ENCODE measurements at places on chromosomes 1 and 21.

- DNase-seq, result no peak
Measured at GRCh38 chr1:117060441-117061317, 553 bp downstream of the TTF2 start.

DNA sequence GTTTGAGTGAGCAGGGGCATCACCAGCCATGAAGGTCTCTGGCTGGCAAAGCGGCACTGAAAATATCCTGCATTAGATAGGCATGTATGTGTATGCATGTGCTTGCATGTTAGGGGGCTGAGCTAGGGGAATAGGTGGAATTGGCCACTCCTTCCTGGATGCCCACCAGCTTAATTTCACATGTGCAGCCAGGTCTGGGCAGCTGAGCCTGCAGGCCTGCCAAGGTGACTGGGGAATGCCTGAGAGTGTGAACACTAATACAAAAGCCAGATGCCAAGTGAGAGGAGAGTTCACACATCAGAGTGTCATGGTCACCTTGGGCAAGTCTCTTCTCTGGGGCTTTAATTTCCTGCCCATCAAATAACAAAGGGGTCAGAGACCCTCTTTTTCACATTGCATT, 155.9 kb downstream of the HIVEP3 start:
- DNase-seq, result no peak

GRCh38 chr1:41619511-41620364, 135.3 kb upstream of the EDN2 start:
- DNase-seq, result no peak

- DNase-seq, result no peak
Measured at GRCh38 chr1:108049178-108049819, 84.3 kb upstream of the VAV3 start.

DNA sequence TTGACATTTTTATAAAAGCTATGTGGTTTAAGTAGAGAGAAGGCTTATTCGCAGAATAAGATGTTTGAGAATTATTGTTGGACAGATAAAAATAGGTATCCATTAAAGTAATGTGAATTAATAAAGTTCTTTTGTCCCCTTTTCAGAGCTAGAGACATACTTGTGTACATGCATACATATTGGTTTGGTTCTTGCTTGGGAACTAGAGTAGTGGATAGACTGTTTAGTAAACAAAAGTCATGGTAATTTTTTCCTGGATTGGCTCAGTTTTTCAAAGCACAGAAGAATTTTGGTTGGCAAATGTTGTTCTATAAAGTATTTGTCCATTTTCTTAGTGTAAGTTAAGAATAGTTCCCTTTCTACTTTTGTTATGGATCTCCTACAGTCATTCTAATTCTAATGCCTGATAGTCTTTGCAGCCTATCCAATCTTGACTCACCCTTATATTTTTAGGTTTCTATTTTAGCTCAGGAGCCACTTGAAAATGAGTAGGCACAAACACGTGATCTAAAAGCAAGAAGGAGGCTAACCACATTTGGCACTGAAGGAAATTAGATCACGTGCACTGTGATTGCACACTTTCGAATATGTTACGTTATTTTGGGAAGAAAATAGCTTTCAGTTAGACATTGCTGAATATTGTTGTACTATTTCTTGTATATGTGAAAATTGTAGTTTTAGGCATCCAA, 47.0 kb downstream of the RABGAP1L start:
- no peak for DNase-seq

- no peak for DNase-seq
Measured at GRCh38 chr1:90716243-90716551, 905 bp downstream of the BARHL2 start.

- no peak for DNase-seq
Measured at GRCh38 chr1:204366759-204367158, 7.0 kb upstream of the PLEKHA6 start.

GRCh38 chr1:59393211-59394180, 96.6 kb downstream of the FGGY start:
- no peak for DNase-seq

GRCh38 chr1:225990705-225991464, 8.3 kb downstream of the SDE2 start:
- no peak for DNase-seq

DNA sequence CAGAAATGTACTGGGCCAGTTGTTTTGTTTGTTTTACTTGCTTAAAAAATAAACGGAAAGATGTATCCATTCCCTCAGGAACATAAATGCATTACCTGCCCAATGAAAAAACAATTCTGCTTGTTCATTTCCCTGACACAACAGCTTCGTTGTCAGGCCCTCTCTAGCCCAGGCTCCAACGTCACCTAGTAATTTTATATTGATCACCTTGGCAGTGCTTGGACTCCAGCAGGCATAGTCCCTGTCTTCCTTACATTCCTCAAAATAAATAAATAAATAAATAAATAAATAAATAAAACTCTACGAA, 1.2 kb downstream of the CEP170 start:
- peak; percentile 12 for DNase-seq

DNA sequence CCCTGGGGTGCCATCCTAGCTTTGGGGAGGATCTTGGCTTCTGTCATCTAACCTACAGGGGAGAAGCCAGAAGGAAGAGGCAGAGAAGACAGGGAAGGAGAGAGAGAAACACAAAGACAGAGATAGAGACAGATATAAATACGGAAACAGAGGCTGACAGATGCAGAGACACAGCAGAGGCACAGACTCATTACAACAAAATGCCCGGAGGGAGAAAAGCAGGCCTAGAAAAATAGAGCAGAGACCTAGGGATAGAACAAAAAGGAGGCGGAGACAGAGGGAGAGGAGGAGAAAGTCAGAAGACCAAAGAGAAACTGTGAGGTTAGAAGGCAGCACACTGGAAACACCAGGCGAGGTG, 1.9 kb downstream of the PEAR1 start:
- DNase-seq, result no peak

GRCh38 chr1:53431805-53432565, 27.2 kb upstream of the DMRTB1 start:
- peak; percentile 8 for DNase-seq

GRCh38 chr1:22350171-22350923, 101.3 kb upstream of the ZBTB40 start:
- no peak for DNase-seq

DNA sequence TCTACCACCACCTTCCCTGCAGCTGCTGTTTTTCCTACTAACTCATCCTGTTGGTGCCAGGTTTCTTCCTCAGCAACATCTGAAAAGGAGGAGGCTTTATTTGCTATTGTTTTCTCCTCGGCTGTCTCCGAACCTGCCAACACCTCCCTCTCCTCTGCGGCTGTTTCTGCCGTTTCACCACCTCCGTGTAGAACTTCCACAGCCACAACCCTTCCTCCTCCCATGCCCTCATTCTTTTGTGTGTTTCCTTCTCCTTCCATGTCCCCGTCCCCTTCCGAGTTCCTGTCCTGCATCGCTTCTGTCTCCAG, 59.0 kb upstream of the LRRC53 start:
- no peak for DNase-seq

DNA sequence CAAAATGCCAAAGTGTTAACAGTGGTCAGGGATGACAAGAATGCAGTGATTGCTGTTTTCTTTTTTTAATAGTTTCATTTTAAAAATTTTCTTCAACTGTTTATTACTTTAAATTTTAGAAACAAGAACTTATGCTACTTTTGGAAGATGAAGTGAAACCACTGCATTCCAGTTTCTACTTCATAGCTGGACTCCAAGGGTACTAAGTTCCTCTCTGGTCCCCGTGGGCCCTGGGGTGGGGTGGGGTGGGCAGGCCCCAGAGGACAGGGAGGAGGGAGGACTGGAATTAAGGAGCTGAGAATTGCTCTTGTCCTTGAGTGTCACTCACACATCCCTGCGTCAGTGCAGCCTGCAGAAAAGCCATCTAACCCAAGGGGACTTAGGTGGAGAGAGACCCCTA, 97.3 kb downstream of the RAVER2 start:
- DNase-seq, result no peak

DNA sequence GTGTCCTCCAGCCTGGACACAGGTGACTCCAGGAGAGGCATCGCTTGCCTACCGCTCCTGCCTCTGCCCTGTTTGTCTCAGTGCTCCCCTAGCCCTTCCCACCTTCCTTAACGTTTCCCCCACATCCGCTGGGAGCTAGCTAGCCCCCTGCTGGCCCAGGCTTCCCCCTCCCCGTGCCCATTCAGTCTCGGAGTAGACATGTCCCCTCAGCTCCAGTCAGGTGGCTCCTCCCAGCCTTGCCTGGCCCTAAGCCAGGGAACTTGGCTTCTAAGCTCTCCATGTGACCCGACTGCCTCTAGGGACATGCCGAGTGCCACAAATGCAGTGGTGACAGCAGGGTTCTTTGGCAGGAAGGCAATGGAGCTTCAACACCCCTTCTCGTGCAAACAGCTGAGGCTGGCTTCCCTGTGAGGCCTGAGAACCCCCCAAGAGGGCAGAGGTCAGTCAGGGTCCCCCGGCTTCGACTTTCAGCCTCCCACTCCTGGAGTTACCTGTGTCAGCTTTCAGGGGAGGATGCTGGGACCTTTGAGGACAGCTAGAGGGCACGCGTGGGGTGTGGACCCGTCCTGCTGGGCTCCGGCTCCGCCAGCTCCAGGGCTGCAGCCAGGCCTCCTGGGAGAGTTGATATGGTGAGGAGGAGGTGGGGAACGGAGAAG, 16.2 kb downstream of the DRAXIN start:
- DNase-seq, result no peak

GRCh38 chr1:207062058-207062457, 9.0 kb downstream of the PFKFB2 start:
- no peak for DNase-seq

- DNase-seq, result no peak
Measured at GRCh38 chr1:18480315-18481189, at the start of gene KLHDC7A. KLHDC7A (plus strand) TSS chr1:18480930; CDS start chr1:18480982, 52 bp downstream.

DNA sequence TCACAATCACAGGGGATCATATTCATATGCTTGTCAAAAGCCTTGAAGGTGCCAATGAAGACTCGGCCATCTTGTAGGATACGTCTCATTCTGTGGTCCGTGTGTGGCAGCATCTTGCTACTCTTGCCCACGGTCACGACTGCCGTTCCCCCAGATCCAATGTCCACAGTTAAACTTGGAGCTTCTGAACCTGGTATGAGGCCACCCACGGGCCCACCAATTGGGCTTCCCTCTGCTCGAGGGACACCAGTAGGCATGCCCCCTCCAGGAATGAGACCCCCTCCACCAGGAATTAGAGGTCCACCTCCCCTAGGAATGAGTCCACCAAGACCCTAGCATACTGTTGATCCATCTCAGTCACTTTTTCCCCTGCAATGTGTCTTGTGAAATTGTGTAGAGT, 39.6 kb downstream of the MORN1 start:
- no peak for DNase-seq

DNA sequence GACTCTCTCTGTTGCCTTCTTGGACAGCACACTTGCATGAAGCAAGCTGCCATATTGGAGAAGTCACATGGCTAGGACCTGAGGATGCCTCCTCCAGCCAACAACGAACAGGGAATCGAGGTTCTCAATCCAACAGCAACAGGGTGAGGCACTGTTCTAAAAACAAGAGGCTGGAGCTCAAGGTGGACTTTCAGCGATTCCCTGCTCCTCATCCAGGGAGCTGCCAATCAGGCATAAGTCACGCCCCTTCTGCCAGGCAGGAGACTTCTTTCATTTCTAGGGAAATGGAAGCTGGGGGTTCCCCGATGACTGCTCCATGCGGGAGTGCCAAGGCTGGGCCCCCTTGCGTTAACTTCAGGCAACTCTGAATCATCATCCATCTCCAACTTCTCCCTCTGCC, 22.7 kb upstream of the IFNAR1 start:
- DNase-seq, result no peak

- DNase-seq, result no peak
Measured at GRCh38 chr1:195663549-195664280, 944.5 kb downstream of the KCNT2 start.

GRCh38 chr1:115052454-115053083, 22.9 kb downstream of the TSHB start:
- peak; percentile 18 for DNase-seq

DNA sequence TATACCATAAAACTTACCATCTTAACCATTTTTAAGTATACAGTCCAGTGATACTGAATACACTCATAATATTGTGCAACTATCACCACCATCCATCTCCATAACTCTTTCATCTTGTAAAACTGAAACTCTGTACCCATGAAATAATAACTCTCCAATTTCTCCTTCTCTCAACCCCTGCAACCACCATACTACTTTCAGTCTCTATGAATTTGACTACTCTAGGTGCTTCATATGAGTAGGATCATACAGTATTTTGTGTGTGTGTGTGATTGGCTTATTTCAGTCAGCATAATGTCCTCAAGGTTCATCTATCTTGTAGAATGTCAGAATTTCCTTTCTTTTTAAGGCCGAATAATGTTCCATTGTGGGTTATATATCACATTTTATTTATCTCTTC, 17.7 kb downstream of the NPHS2 start:
- DNase-seq, result no peak

DNA sequence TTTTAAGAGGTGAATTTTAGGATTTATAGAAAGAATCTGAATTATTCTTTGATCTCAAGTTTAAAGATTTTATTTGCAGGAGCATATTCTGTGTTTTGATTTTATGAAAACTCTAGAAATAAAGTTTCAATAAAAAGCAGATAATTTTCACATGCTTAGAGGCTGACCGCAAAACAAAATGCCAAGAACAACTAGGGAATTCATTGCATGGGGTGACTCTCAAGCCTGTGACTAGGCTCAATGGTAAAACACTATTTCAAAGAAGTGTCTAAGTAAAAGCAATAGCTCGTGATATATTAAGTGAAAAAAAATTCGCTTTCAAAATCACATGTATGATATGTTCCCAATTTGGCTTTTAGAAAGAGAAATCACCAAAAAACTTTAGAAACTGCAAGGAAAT, 49.6 kb downstream of the RPL5 start:
- no peak for DNase-seq

- peak; percentile 1 for DNase-seq
Measured at GRCh38 chr21:22223385-22223784, 1225.2 kb downstream of the NCAM2 start.

GRCh38 chr1:9882296-9882944, 27.6 kb downstream of the CTNNBIP1 start:
- no peak for DNase-seq

GRCh38 chr1:109618661-109619575, 498 bp downstream of the GNAT2 start:
- no peak for DNase-seq

DNA sequence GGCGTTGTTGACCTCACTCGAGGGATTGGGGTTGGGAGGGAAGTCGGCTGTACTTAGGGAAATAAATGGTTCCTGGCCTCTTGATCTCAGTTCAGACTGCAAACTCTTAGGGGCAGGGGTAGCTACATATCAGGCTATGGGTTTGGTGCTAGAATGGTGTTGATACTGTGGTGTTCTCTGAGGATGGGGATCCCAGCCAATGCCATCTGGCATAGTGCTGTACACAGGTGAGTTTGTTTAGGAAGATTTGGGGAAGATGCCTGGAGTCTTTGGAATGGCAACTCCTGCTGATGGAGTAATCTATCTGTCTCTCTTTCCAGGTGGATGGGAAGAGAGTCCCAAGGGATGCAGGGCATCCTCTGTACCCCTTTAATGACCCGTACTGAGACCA, 14.3 kb upstream of the NASP start:
- DNase-seq, result no peak

DNA sequence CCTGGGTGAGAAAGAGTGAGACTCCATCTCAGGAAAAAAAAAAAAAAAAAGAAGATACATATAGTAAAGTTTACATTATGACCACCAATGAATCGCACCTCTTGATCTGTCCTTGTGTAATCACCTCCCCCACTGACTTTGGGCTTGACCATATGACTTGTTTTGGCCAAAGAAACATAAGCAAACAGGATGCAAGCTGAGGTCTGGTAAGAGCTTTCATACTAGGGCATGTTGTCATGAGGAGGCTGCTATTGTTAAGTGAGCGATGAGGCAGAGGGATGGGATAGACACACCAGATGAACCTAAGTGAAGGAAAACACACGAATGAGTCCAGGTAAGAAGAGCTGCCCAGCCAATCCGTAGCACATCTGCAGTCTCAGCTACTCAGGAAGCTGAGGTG, 10.7 kb downstream of the ENAH start:
- no peak for DNase-seq
